Hematopoietic multipotent progenitor cell treated with erythropoietin and hydrocortisone succinate and interleukin-3 and kit ligand, for 6 days (in vitro differentiated cells): ENCODE measurements at places on chromosomes 6 and 20.

GRCh38 chr6:2760882-2761842 lies 4.0 kb upstream of the WRNIP1 start:
- DNase-seq = peak; percentile 51

- DNase-seq = peak; percentile 94
Observed at GRCh38 chr20:44979090-44979621, 12.8 kb downstream of the STK4 start.

DNA sequence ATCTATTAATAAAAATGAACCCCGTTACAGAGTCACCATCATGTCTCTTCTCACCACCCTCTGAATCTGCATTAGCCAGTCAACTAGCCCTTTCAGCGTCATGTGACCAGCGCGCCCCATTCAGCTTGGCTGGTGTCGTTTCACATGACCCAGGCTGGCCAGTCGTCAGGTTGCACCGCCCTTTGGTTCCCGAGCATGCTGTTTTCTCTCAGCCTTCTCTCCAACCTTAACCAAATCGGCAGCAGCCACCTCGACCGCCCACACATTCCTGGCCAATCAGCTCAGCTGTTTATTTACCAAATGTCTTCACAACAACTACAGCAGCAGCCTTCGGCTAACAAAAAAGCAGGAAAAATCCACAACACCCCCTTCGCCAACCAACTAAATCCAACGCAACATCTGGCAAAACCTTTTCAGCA lies 5.6 kb downstream of the SRSF3 start:
- peak; percentile 59 for DNase-seq

DNA sequence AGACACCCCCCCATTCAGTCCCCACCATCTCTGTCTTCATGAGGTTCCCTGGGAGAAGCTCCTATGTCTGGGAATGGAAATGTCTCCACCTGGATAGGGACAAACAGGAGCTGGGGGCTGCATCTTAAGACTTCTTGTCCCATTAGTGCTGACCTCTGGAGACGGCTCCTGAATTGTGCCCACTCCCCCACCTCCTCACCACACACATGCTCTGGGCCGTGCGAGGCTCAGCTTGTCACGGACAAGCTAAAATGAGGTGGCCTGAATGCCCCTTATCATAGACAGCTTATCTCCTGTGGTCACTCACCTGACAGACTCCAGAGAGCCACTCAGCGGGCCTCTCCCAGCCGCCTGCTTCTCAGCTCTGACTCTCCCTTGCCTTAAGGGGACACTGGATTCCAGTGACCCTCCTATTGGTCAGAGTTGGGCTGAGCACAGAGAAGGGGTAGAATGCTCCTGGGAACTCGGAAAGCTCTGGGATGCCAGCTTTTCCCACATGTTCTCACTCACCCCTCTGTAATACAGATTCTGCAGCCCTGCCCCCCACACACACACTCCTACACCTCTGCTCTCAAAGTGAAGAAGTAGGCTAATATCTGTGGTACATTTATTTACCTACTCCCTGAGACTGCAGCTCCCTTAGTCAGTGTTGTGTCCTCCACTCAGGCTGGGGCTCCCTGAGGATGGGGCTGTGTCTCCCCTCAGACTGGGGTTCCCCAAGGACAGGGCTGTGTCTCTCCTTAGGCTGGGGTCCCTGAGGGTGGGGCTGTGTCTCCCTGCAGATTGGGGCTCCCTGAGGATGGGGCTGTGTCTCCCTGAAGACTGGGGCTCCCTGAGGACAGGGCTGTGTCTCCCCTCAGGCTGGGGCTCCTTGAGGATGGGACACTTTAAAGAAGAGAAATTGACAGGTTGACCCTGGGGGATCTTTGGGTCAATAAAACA lies 167.5 kb downstream of the VEGFA start:
- DNase-seq = no peak

DNA sequence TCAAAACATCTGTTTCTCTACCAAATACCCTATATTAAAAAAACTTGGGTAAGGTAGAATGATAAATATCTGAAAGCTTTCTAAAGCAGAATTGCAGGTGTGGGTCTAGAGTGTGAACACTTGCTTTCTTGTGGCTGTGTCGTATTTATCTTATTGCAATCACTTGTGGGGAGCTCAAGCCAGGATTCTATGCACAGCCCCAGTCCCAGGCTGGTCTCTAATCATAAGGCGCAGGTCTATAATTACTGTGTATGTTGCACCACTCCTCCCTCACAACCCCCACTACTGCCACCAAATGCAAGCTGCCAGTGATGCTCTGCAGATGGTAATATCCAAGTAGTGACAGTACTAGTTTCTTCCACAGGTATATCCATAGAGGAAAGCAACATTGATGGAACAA lies 2.2 kb upstream of the E2F3 start:
- no peak for DNase-seq

DNA sequence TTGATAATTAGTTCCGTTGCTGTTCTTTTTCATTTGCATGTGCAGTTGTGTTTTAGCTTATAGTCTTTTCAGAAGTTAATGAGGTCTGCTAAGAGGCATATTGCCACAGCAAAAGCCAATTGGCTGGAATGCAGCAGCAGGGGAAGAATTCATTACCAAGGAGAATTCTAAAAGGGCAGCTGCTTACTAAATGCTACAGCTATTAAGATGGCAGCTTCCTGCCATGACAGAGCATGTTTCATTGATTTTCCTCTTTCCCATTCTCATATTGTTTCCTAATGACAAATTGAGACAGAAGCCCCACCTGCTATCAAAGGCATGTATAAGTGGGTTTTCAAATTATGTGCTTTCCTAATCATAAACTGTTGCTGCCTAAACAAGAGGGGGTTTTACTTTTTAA lies 66.6 kb downstream of the CLVS2 start:
- DNase-seq = no peak

- DNase-seq = no peak
Observed at GRCh38 chr6:11459079-11459610, 78.4 kb upstream of the TMEM170B start.

- no peak for DNase-seq
Observed at GRCh38 chr6:85372188-85372914, 77.5 kb upstream of the NT5E start.

GRCh38 chr6:137810554-137811120 lies 56.4 kb upstream of the TNFAIP3 start:
- peak; percentile 22 for DNase-seq
